Stimulated activated CD8-positive, alpha-beta memory T cell treated with anti-CD3 and anti-CD28 coated beads, Interleukin-2, amount 100 ng/mL, for 1 hour (primary cell): ENCODE measurements at places on chromosomes 16 and 17.

DNA sequence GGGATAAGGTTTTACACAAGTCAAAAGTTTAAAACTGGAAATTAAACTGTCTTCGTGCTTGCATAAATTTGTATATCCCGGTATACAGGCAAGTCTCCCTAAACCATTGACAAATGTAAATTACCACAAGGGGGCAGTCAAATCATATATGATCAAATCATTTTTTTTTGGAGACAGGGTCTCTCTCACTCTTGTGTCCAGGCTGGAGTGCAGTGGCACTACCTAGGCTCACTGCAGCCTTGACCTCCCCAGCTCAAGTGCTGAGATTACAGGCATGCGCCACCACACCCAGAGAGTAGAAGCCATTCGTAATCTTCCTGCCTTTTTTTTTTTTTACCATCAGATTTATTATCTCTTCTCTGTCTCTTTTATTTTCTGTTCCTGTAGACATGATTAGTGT is 18.5 kb downstream of the TOP2A start:
- no peak for DNase-seq

GRCh38 chr16:53866520-53866919 is 162.6 kb downstream of the FTO start:
- DNase-seq, result no peak

- DNase-seq, result no peak
Measured at GRCh38 chr17:48693178-48693577, 29.1 kb downstream of the PRAC1 start.

GRCh38 chr16:46632778-46633733 is 11.9 kb upstream of the SHCBP1 start:
- DNase-seq, result no peak

DNA sequence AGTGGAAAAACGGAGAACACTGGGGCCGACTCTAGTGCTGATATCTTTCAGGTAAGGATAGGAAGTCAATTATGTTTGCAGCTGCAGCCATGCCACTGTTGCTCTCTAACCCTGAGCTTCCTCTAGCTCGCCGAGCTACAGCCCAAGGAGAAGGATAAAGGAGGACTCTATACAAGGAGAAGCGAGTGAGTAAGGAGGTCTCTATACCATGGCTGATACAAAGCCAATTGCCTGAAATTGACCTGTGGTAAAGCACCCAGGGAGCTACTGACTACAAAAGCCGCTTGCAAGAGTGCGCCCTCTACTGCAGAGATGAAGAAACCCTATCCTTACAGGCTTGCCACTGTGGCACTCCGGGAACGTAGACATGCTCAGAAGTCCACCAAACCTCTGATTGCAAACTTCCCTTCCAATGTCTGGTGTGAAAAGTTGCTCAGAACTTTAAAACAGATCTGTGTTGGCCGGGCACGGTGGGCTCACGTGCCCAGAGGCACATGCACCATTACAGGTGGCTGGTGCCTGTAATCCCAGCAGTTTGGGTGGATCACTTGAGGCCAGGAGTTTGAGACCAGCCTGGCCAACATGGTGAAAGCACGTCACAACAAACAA is 10.8 kb upstream of the SLC46A1 start:
- DNase-seq, result peak; percentile 11

- DNase-seq, result no peak
Measured at GRCh38 chr16:49453021-49453420, 79.4 kb downstream of the C16orf78 start.

- no peak for DNase-seq
Measured at GRCh38 chr16:84356591-84357116, 11.7 kb upstream of the ATP2C2 start.
